ENCODE measurements at places on chromosomes 4 and X.

- DNase-seq = no peak
Observed at GRCh38 chr4:117249333-117249732, 164.0 kb upstream of the TRAM1L1 start.

DNA sequence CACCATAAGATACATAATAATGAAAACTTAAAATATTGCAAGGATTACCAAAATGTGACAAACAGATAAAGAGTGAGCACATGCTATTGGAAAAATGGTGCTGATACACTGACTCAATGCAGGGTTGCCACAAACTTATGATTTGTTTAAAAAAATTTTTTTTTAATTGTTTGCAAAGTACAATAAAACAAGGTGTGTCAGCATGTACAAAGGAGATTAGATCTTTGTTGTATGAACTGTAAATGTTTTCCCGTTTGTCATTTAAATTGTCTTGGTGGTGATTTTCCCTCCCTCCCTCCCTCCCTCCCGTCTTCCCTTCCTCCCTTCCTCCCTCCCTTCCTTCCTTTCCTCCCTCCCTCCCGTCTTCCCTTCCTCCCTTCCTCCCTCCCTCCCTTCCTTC, 31.4 kb downstream of the ANXA5 start:
- DNase-seq = no peak

GRCh38 chr4:67940506-67940905, 22.8 kb downstream of the TMPRSS11A start:
- DNase-seq = no peak

DNA sequence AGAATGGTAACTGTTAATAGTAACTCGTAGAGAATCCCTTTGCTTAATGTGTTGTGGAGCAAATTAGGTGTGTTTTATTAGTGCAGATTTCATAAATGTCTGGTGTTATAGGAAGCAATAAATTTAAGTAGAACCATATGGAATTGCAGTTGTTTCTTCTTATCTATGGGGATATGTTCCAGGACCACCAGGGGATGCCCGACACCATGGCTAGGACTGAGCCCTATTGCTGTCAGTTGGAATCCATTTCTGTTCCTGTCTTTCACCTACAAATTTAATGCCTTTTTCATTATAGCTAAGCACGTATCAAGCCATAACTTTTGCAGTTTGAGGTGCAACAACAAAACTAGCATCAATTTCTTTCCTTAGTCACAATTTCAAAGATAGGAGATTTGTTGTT, 72.5 kb downstream of the DDIT4L start:
- DNase-seq = no peak

DNA sequence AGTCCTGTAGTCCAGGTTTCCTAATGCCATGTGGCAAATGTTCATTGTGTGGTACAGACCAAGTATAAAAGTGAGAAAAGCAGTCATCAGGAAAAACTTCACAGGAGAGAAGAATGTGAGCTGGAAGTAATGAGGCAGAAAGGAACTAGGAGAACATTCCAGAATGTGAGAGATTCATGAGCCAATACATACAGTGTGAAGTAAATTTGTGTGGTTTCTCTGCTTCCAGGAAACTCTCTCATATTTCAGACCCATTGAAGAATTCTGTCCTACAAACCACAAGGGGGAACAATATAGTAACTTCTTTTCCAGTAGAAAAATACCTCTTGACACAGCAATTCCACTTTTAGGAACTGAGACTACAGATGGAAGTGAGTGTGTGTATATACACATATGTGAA, 136.5 kb downstream of the RNF150 start:
- no peak for DNase-seq

GRCh38 chrX:99394456-99394855, 1015.6 kb downstream of the PCDH19 start:
- no peak for DNase-seq

DNA sequence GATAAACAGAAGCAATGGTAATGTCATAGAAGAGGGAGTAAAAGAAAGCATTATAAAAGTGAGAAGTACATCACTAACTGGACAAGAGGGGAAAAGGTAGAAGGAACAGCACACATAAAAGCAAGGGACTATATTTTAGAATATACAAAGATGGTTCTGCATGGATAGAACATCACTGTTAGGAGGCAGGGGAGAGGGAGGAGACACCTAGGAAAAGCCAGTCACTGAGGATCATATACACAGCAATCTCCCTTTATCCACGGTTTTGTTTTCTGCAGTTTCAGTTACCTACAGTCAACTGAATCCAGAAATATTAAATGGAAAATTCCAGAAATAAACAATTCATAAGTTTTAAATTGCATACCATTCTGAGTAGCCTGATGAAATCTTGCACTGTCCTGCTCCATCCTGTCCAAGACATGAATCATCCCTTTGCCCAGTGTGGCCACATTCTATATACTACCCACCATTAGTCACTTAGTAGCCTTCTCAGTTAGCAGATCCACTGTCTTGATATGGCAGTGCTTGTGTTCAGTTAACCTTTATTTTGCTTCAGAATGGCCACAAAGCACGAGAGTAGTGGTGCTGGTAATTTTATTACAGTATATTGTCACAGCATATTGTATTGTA, 74.2 kb downstream of the PPA2 start:
- DNase-seq = no peak

GRCh38 chr4:36189511-36190226, 54.6 kb downstream of the ARAP2 start:
- no peak for DNase-seq

DNA sequence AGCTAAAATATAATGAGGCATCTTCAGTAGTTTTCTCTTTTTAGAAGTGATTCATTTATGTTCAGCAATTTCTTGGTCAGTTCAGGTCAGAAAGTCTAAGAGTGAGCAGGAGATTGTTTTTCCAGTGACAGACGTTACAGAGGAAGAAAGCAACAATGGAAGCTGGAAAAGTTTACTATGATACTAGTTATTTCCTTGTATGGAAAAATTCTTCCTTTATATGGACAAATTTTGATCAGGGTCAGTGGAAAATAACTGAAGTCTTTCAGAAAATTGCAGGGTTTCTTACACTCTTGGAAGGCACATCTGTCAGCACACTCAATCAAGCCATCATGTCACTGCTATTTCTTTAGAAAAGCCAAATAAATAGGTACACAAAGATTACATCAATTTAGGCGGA, 1120.7 kb downstream of the FAT4 start:
- DNase-seq = no peak

- DNase-seq = no peak
Observed at GRCh38 chr4:141352909-141353525, 132.3 kb downstream of the ZNF330 start.

GRCh38 chrX:47643926-47644325, 6.4 kb downstream of the ELK1 start:
- DNase-seq = no peak

DNA sequence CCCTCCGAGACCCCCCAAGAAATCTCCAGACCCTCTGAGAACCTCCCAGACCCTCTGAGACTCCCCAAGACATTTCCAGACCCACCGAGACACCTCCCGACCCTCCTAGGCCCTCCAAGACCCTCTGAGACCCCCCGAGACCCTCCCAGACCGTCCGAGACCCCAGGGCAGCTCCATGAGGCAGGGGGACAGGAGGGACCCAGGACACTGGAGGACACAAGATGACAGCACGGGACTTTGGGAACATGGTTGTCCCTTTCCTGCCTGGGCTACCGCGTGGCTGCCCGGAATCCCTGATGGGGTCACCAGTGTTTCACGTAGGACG, 10.3 kb downstream of the CTBP1 start:
- no peak for DNase-seq

DNA sequence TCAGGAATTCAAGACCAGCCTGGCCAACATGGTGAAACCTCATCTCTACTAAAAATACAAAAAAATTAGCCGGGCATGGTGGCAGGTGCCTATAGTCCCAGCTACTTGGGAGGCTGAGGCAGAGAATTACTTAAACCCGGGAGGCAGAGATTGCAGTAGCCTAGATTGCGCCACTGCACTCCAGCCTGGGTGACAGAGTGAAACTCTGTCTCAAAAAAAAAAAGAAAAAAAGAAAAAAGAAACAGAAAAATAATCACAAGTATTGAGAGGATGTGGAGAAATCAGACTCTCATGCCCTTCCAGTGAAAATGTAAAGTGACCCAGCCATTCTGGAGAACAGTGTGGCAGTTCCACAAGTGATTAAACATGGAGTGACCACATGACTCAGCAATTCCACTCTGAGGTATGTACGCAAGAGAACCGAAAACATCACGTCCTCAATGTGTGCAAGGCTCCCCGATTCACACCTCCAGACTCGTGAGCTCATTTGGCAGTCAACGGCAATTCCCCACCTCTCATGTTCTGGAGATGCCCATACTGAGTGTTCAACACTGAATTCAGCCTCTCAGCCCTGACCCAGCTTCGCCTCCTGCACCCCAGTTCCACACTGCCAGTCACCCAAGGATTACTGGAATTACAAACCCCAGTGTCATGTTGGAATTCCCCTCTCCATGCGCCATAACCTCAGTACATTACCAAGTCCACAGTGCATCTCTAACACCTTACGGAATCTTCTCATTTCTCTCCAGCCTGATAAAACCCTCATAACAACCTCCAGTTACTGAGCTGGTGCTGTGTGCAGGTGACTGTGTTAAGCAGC, 21.1 kb downstream of the ACOX3 start:
- DNase-seq = peak; percentile 61

GRCh38 chrX:27446423-27446822, 16.7 kb downstream of the PPP4R3C start:
- DNase-seq = no peak

- DNase-seq = no peak
Observed at GRCh38 chr4:99135541-99136162, 8.4 kb downstream of the ADH4 start.

- DNase-seq = no peak
Observed at GRCh38 chr4:156298230-156298629, 344.6 kb upstream of the CTSO start.

DNA sequence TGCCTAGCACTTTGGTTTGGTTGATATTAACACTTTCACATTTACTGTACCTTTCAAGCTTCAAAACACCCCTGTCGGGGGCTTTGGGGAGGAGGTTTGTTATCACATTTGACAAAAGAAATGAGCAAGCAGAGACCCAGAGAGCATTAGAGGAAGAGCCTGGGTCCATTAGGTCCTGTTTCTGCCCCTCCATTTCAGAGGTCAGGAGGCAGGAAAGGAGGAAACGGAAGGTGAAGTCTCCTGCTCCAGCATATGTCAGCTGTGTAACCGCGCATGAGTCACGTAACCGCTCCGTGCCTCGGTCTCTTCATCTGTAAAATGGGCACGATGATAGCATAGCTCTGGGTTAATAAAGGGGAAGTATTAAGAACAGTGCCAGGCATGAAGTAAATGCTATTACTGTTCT, 201.9 kb upstream of the BCOR start:
- no peak for DNase-seq

GRCh38 chr4:144518181-144518895, 127.6 kb upstream of the HHIP start:
- DNase-seq = no peak

All from activated naive CD4-positive, alpha-beta T cell treated with anti-CD3 and anti-CD28 coated beads for 36 hours (primary cell).